ENCODE measurements at places on chromosomes 12 and 14.

- no peak overlapping the region for H3K27ac ChIP-seq
- H3K4me3 ChIP-seq = no peak overlapping the region
- no peaks in the 10 kb centered on the region for H3K4me1 ChIP-seq
- no peaks in the 10 kb centered on the region for H3K27me3 ChIP-seq
- DNase-seq = no peak
Observed at GRCh38 chr12:77429426-77429825, 364.1 kb upstream of the E2F7 start.

GRCh38 chr12:130169256-130169655, 7.0 kb downstream of the FZD10 start:
- no peak overlapping the region for H3K27ac ChIP-seq
- H3K27me3 ChIP-seq = peaks cover 38% of the 10 kb centered on the region
- no peak overlapping the region for H3K4me3 ChIP-seq
- DNase-seq = no peak
- no peaks in the 10 kb centered on the region for H3K36me3 ChIP-seq

GRCh38 chr12:51726161-51726560, 122.4 kb downstream of the FIGNL2 start:
- no peak overlapping the region for H3K27ac ChIP-seq
- no peak for DNase-seq
- H3K27me3 ChIP-seq = peaks cover 8% of the 10 kb centered on the region
- H3K4me1 ChIP-seq = peaks cover 7% of the 10 kb centered on the region

DNA sequence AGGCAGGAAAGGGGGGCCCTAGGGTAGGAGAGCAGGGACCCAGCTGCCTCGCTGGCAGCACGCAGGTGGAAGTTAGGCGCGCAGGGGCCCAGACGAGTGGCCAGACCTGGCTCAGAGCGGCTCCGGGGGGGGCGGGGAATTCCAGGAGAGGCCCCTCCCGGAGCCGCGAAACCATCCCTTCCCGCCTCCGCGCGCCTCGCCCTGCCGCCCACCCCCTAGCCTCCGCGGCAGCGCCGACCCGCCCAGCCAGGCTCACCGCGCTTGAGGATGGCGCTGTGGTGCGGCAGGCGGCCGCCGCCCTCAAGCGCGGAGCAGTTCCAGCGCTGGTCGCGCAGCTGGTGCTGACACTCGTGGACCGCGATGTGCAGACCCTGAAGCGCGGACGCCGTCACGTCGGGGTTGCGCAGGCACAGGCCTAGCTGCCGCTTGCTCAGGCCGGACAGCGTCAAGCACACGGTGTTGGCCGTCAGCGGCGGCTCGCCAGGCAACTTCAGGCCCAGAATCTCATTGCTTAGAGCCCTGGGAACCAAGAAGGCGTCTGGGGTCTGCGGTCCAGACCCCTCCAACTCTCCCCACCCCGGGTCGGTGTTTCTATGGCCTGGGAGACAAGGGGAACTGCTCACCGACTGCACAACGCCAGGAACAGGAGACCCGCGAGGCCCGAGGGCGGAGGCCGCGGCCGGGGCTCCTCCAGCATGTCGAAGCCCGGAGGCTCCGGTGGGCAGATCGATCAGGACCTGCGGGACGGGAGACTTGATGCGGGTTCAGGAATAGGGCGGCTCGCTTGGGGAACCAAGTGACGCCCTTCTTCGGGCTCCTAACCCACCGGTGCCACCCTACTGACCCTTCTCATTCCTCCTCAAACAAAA, 1.5 kb downstream of the WNT10B start:
- H3K27ac ChIP-seq = no peak overlapping the region
- peaks cover 49% of the 10 kb centered on the region for H3K27me3 ChIP-seq
- H3K4me3 ChIP-seq = peak overlapping the region; percentile 34
- peak; percentile 51 for DNase-seq
- H3K36me3 ChIP-seq = no peaks in the 10 kb centered on the region
- peaks cover 29% of the 10 kb centered on the region for H3K4me1 ChIP-seq

GRCh38 chr12:112261559-112261958, 120.7 kb downstream of the HECTD4 start:
- no peak overlapping the region for H3K4me3 ChIP-seq
- H3K27me3 ChIP-seq = no peaks in the 10 kb centered on the region
- no peaks in the 10 kb centered on the region for H3K4me1 ChIP-seq
- no peak for DNase-seq

GRCh38 chr12:42362647-42363260, 36.8 kb downstream of the PPHLN1 start:
- no peaks in the 10 kb centered on the region for H3K36me3 ChIP-seq
- DNase-seq = no peak
- H3K4me3 ChIP-seq = no peak overlapping the region
- no peaks in the 10 kb centered on the region for H3K27me3 ChIP-seq
- H3K4me1 ChIP-seq = no peaks in the 10 kb centered on the region

DNA sequence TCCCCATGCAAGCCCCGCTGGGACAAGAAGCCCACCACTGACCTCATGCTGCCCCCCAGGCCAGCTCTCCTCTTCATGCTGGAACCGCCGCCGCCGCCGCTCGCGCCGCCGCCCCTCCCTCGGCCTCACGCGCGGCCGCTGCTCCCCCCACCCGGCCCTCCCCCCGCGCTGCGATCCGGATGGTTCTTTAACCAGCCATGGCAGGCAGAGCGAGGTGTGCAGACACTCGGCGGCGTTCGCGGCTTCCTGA, at the start of gene DCAF5:
Gene DCAF5, minus strand, starts transcription at position 218 of the 250 bp plus-strand sequence. Its CDS starts 141 bp downstream, at position 77.
- peak; percentile 98 for DNase-seq
- peak within 1 kb of the TSS; percentile 75 for H3K4me3 ChIP-seq
- H3K4me1 ChIP-seq = peaks cover 35% of the 10 kb centered on the region
- H3K27me3 ChIP-seq = no peaks in the 10 kb centered on the region
- H3K27ac ChIP-seq = peak within 1 kb of the TSS; percentile 93
- peaks cover 10% of the 10 kb centered on the region for H3K36me3 ChIP-seq

DNA sequence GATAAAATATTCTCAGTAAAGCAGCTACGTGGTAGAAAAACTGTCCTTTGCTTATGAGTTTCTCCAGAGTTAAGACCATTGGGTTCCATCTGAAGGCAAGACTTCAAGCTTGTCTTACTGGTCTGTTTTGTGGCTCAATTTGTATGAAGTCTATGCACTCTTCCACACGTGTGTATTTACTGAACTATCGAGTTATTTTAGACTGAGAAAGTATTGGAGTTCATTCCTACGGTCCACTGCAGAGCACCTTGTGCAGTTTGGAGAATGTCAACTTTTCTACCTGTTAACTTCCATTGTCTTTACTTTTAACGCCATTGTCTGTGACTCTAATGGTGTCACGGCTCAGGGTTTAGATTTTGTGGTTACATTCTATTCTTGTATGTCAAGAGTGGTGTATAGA, 3.7 kb downstream of the HIF1A start:
- H3K27ac ChIP-seq = no peak overlapping the region
- peak overlapping the region; percentile 95 for H3K4me3 ChIP-seq
- H3K36me3 ChIP-seq = no peaks in the 10 kb centered on the region
- H3K27me3 ChIP-seq = no peaks in the 10 kb centered on the region
- peaks cover 54% of the 10 kb centered on the region for H3K4me1 ChIP-seq
- no peak for DNase-seq

- no peaks in the 10 kb centered on the region for H3K27me3 ChIP-seq
- DNase-seq = peak; percentile 65
Observed at GRCh38 chr14:106831322-106831720, 1304.9 kb downstream of the TMEM121 start.
